ENCODE measurements at places on chromosomes 6 and 20.

DNA sequence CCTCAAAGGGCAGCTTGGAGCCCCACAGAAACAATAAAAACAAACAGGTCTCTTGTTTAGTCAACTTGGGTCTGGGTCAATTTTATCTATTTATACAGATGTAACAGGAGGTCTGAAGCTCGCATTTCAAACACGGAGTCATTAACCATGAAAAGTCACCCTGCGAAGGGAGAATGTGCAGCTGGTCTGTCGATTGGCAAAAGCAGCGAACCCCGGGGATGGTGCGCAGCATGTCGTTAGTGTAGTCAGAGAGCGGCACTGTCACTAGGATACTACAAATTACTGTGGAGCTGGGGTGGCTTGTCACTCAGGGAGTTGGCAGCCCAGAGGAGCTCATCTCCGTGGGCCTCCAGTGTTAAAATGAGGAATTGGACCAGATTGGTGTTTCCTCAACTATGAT is 190.4 kb upstream of the ARG1 start:
- H3K27ac ChIP-seq = no peak overlapping the region
- DNase-seq = no peak
- H3K4me1 ChIP-seq = peaks cover 6% of the 10 kb centered on the region
- H3K4me3 ChIP-seq = no peak overlapping the region

GRCh38 chr20:58938541-58938940 is 42.5 kb upstream of the NELFCD start:
- no peak for DNase-seq
- no peak overlapping the region for H3K4me3 ChIP-seq
- no peak overlapping the region for H3K27ac ChIP-seq
- H3K36me3 ChIP-seq = no peaks in the 10 kb centered on the region
- no peaks in the 10 kb centered on the region for H3K4me1 ChIP-seq

- DNase-seq = no peak
- H3K4me3 ChIP-seq = no peak overlapping the region
- no peaks in the 10 kb centered on the region for H3K4me1 ChIP-seq
- no peak overlapping the region for H3K27ac ChIP-seq
- no peaks in the 10 kb centered on the region for H3K27me3 ChIP-seq
These were observed 25.9 kb upstream of the PPP1R3G start for GRCh38 chr6:5059036-5059896.

DNA sequence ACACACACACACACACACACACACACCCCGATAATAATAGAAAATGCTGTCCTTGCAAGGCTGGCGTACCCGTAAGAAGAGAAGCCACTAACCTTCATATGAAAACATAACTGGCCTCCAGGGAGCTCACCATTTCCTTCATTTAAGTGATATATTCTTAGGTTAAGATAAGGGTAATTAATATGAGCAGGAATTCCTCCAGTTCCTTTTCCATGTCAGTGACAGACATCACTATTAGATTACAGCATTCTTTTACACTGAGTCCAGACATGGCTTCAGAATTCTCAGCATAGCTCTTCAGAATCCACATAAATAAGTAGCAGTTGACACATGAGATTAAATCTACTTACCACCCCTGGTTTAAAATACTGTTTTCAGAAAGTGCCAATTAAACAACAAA is 121.9 kb downstream of the SIM1 start:
- no peaks in the 10 kb centered on the region for H3K27me3 ChIP-seq
- no peak overlapping the region for H3K4me3 ChIP-seq
- no peak overlapping the region for H3K27ac ChIP-seq
- H3K4me1 ChIP-seq = no peaks in the 10 kb centered on the region
- H3K36me3 ChIP-seq = no peaks in the 10 kb centered on the region
- no peak for DNase-seq

GRCh38 chr6:158938811-158939254 is 61.2 kb downstream of the RSPH3 start:
- H3K4me1 ChIP-seq = no peaks in the 10 kb centered on the region
- no peaks in the 10 kb centered on the region for H3K36me3 ChIP-seq
- H3K27ac ChIP-seq = no peak overlapping the region

- no peaks in the 10 kb centered on the region for H3K36me3 ChIP-seq
- H3K27ac ChIP-seq = no peak overlapping the region
- no peaks in the 10 kb centered on the region for H3K4me1 ChIP-seq
- peaks cover 40% of the 10 kb centered on the region for H3K27me3 ChIP-seq
These were observed 112.0 kb upstream of the SIRPA start for GRCh38 chr20:1783245-1783644.

- no peaks in the 10 kb centered on the region for H3K36me3 ChIP-seq
- H3K4me1 ChIP-seq = peaks cover 36% of the 10 kb centered on the region
- peak overlapping the region; percentile 18 for H3K4me3 ChIP-seq
- peak overlapping the region; percentile 62 for H3K27ac ChIP-seq
- no peak for DNase-seq
These were observed 72.5 kb downstream of the ATP9A start for GRCh38 chr20:51695574-51696303.

DNA sequence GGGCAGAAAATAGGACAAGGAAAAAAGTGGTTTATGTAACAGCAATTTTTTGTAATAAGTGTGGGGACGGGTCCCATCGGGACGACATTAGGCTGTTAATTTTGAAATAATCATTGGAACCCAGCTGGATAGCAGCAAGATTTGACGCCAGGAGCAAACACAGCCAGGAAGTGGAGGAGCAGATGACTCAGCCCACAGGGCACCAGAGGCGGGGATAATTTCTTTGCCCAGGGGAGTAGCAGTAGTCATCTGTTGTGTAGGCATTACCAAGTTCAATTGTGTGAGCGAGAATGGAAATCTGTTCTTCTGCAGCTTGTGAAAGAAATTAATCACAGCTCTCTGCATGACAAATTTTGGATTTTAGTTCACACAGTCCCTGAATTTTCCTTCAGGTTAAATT is 22.6 kb upstream of the RIN2 start:
- no peaks in the 10 kb centered on the region for H3K4me1 ChIP-seq
- no peak overlapping the region for H3K27ac ChIP-seq
- no peak for DNase-seq
- no peaks in the 10 kb centered on the region for H3K36me3 ChIP-seq

- H3K27ac ChIP-seq = no peak overlapping the region
- DNase-seq = no peak
- peaks cover 42% of the 10 kb centered on the region for H3K4me1 ChIP-seq
These were observed 8.5 kb downstream of the TRAM2 start for GRCh38 chr6:52568320-52568719.

DNA sequence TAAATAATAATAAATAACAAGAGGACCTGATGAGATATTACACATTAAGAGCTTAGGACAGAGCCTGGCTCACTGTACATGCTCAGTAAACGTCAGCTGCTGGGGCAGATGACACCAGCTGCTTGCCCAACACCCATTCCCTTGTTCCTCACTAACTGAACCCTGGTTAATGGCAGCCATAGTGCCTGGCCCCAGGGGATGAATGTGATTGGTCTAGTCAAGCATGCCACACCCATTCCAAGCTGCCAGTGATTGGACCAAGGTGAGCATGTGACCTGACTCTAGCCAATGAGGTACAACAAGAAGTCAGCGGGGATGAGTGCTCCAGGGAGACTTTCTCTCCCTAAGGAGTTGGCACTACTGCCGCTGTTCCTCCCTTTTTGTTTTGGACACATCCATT is 85.1 kb upstream of the PTPN1 start:
- H3K27ac ChIP-seq = no peak overlapping the region
- no peak for DNase-seq
- H3K27me3 ChIP-seq = no peaks in the 10 kb centered on the region
- H3K4me3 ChIP-seq = no peak overlapping the region
- H3K4me1 ChIP-seq = peaks cover 7% of the 10 kb centered on the region
- H3K36me3 ChIP-seq = no peaks in the 10 kb centered on the region

DNA sequence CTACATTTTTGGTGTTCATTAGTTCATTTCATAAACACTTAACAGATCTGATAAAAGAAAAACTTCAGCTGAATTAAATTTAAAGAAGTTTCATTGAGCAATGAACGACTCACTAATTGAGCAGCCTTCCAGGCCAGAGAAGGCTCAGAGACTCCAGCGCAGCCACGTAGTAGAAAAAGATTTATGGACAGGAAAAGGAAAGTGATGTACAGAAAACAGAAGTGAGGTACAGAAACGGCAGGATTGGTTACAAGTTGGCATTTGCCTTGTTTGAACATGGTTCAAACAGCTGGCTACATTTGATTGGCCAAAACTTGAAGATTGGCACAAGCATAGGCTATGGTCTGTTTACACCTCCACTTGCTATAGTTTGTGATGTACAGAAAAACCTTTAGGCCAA is 166.3 kb upstream of the DTNBP1 start:
- no peak overlapping the region for H3K4me3 ChIP-seq
- H3K36me3 ChIP-seq = no peaks in the 10 kb centered on the region
- no peaks in the 10 kb centered on the region for H3K4me1 ChIP-seq
- DNase-seq = no peak
- no peaks in the 10 kb centered on the region for H3K27me3 ChIP-seq

Data from neural progenitor cell (in vitro differentiated cells).